Effector CD4-positive, alpha-beta T cell (primary cell): ENCODE measurements at places on chromosomes 16 and 17.

DNA sequence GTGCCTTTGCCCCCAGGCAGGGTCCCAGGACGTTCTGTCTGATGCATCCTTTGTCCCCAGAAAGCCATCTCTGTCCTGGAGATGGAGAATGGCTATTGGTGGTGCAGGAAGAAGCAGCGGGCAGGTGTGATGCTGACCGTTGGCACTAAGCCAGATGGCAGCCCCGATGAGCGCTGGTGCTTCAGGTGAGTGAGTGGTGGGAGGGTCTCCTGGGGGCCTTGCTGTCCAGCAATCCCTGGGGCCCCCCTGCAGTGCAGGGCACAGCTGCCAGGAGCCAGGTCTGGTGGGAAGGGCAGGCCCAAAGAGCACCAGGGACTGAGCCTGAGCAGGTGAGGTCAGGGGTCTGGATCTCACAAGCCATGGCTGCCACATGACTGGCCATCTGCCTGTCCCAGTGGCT lies 18.1 kb downstream of the TRPV2 start:
- DNase-seq = no peak

GRCh38 chr17:46124695-46125592 lies 68.3 kb downstream of the KANSL1 start:
- no peak for DNase-seq

- no peak for DNase-seq
Observed at GRCh38 chr16:80277182-80277581, 263.6 kb upstream of the DYNLRB2 start.

- DNase-seq = no peak
Observed at GRCh38 chr17:55959756-55960155, 193.5 kb upstream of the ANKFN1 start.

GRCh38 chr17:2803971-2804370 lies 7.7 kb downstream of the RAP1GAP2 start:
- no peak for DNase-seq

DNA sequence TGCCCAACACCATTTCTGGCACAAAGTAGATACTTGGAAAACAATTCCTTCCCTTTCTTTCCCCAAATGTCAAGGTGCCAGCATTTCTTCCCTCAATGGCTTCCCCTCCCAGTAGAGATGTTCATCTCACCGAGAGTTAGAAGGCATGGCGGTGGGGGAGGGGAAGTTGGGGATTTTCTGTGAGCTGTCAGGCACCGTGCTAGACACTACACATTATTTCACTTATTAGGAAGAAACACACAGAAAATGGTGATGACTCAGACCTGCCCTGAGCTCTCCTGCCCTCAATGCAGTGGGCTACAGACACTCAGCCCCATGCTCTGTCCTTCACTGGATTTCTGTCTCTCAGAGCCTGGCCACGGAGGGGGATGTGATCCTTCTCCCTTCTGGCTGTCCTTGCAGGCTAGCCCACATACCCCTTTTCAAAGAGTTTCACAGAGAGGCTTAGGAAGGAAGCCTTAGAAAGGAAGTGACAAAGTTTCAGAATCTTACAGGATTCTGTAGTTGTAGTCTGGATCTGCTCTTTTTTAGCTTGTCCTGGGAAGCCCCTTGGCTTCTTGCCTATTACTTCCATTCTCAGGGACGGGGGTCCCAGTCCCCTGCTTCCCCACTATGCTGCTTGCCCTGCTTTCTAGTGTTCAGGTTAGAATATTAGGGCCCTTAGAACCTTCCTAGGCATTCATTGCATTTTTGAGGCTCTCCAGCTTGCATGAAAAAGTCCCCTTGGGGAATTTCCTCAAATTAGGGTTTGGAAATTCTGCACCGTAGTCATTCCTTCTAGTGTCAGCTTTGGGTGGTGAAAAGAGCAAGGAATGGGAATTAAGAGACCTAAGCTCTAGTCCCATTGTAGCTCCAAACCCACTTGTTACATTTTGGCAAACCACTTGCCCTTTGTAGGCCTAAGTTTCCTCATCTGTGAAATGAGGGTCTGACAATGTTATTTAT lies 12.2 kb upstream of the CCL5 start:
- peak; percentile 29 for DNase-seq

DNA sequence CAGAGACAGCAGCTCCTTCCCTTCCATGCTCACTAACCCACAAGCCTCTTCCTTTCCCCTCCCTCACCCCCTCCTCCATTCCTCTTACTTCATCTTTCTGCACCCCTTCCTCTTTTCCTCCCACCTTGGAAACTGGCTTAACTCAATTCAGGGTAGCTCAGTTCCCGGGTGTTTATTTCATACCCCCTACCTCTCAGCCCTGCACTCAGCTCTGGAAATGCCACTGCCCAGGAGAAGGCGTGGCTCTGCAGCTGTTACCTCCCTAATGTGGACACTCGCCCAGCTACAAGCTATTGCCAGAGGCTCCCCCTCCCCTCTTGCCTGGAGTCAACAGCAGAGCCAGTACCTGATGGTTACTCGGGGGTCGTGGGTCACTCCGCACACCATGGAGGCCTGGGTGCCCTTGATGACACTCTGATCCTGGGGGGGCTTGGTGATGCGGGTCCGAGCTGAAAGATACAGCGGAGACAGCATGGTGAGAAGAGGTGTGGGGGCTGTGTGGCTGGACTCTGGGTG lies 118.4 kb upstream of the CDC42EP4 start:
- no peak for DNase-seq

DNA sequence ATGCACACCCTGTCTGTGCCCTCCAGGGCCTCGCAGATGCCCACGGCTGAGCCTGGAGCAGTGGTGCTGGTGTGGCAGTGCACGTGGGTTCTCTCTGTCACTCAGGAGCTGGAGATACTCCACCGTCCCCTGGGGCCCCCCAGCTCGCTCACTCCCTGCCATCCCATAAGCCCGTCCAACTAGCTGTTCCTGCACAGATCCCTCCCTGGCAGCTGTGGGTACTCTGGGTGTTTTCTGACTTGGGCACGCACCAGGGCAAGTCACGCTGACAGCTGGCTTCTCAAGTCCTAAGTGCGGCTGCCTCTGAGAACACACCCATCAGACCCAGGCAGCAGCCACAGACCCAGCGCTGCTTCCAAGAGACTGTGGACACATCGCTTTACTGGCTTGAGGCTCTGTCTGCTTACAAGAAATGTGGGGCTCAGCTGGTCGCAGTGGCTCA lies 25.4 kb upstream of the ITGB4 start:
- DNase-seq = no peak

DNA sequence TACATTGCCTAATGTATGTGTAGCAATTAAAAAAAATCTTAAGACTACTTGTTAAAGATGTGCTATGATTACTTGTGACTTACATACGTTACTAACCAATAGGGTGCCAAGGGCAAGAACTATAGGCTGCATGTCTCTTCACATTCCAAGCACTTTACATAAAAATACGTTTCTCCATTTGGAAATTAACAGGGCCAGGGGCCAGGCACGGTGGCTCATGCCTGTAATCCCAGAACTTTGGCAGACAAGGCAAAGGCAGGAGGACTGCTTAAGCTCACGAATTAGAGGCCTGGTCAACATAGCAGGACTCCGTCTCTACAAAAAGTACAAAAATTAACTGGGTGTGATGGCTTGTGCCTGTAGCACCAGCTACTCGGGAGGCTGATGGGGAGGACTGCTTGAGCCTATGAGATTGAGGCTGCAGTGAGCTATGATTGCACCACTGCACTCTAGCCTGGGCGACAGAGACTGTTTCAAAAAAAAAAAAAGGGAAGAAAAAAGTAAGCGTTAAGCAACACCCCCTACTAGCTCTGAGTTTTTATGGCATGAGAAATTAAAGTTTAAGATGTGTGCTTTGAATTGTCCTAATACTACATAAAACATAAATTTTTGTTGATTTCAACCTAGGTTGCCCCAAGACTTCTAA lies 12.3 kb downstream of the PSMD12 start:
- DNase-seq = no peak

DNA sequence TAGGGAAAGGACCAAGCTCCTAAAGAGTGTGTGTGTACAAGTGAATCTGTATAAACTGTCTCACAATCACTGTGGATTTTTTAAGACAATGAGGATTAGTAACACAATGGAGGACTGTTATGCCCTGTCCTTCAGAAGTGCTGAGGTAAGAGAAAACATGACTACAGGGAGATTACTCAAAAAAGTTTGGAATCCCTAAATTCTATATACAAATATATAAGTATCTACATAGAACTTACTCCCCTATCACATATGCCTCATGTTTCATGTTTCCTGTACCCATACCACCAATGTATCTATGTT lies 81.9 kb downstream of the STH start:
- DNase-seq = no peak

- DNase-seq = no peak
Observed at GRCh38 chr17:41434005-41434404, 6.8 kb downstream of the KRT38 start.

GRCh38 chr16:8924214-8924613 lies 39.5 kb downstream of the USP7 start:
- no peak for DNase-seq

DNA sequence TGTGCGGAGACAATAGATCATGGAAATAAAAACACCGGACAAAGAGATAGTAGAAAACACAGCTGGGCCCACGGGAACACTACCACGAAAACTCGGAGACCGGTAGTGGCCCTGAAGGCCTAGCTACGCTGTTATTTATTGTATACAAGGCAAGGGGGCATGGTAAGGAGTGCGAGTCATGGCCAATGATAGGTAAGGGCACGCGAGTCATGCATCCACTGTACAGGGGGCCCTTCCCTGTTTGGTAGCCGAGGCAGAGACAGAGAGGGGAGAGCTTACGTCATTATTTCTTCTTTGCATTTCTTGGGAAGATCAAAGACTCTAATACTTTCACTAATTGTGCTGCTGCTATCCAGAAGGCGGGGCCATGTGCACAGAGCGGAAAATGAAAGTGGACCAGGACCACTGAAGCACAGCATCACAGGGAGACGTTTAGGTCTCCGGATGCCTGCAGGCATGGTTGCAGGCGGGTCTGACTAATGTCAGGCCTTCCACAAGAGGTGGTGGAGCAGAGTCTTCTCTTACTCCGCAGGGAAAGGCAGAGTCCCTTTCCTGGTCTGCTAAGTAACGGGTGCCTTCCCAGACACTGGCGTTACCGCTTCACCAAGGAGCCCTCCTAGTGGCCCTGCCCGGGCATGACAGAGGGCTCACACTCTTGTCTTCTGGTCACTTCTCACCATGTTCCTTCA lies 74.4 kb upstream of the ARL4D start:
- no peak for DNase-seq

GRCh38 chr16:27314161-27314723 lies 468 bp downstream of the IL4R start:
- DNase-seq = peak; percentile 45

GRCh38 chr16:89641458-89642119 lies 15.9 kb downstream of the CHMP1A start:
- DNase-seq = no peak

DNA sequence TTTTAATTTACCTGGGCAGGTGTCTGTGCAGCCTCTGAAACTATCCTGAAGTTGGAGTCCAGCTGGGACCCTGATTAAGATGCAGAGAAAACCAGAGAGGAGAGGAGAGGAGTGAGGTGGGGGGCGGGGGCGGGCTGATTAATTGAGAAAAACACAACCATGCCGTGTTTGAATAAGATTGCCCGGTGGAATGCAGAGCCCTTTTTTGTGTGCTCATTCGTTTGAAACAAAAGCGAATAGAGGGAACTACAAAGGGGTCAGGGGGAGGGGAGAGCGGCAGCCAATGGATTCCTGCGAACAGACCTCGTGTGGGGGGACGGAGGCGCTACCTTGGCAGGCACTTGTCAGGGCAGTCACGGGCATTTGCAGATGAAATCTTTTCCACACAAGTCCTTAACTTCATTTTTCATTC lies 355.8 kb downstream of the SOX9 start:
- no peak for DNase-seq

DNA sequence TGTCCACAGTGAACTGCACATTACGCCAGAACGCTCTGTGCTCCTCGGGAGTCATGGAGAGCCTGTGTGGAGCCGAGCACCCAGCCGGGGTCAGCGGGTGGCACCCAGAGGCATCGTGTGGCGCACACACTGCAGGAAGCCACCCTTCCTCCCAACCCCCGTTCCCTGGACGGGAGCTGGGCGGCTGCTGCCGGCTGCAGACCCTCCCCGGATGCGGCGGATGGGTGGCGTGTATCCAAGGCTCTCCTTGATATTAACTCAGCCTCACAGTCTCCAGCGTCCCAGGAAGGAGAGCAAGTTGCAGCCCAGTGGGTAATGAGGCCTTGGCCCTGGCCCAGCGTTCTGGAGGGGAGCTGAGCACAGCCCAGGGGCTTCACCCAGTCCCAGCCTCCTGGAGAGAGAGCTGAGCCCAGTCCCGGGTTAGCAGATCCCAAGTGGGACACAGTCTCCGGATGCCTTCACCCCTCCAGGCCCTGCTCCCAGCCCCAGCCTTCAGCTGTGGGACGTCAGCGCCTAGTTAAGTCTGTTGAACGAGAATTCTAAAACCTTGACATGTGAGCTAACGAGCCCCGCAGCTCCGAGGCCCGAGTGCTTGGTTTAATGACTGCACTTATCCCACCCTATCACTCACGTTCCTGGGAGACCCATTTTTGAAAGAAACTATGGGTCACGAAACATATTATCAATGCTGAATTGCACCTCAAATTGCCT lies 86.6 kb downstream of the TBC1D16 start:
- DNase-seq = no peak
